ENCODE measurements at places on chromosomes 4 and X.
A peak's percentile ranks its signal among the peaks of the same experiment; 100 is the strongest.

- no peak for DNase-seq
These were observed 74.3 kb upstream of the IQCM start for GRCh38 chr4:149889991-149890390.

DNA sequence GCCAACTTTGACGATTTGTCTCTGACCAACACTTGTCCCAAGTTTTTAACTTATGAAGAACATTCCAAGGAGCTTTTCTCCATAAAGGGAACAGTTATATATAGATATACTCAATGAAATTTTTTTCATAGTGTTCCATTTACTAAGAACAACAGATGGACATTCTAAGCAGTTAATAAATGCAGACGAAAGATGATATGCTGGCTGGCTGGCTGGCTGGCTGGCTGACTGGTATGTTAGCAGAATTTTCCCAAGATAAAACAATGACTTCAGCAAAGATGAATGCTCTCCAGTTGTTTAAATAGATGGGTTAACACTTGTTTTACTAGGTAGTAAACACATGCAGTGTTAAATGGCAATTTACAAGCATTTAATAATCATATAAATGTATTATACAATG, 62.2 kb downstream of the SPANXN3 start:
- no peak for DNase-seq

DNA sequence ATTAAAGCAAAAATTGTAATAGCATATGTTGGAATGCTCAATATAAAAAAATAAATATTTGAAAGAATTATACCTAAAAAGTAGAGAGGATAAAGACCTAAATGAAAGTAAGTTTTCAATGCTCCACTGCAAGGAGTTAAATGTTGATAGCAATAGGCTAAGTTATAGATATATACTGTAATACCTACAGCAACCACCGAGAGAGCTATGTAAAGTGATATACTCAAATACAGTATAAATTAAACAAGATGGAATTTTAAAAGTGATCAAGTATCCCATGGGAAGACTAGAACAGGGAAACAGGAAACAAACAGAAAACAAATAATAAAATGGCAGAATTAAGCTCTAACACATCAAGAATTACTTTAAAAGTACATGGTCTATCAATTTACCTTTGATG, 73.9 kb downstream of the CASP3 start:
- DNase-seq: no peak

- no peak for DNase-seq
These were observed at the start of gene NSUN7 for GRCh38 chr4:40749717-40750460. NSUN7 (plus strand) TSS chr4:40749955; CDS start chr4:40750694, 739 bp downstream.

DNA sequence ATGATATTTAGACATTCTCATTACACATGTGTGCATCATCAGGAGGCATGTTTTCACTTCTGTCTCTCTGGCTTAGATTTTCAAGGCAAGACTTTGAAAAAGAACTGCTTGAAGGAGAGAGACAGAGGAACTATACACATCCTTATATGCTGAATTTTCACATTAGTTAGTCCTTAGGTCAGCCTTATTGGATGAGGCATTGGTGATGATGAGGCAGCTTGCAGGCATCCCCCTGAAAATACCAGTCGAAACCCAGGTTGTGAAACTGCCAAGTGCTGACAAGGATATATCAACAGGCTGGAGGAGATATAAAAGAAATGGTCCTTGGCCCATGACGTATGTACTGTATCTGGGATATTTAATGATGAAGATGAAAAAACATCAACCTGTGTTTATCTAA, 297.2 kb upstream of the AADAT start:
- no peak for DNase-seq

GRCh38 chrX:74421036-74421739, at the start of gene SLC16A2:
SLC16A2 (plus strand) TSS chrX:74421493; CDS start chrX:74421638, 145 bp downstream.
- DNase-seq: peak; percentile 69

- DNase-seq: no peak
These were observed 42.5 kb upstream of the KCNIP4 start for GRCh38 chr4:21991050-21991449.

DNA sequence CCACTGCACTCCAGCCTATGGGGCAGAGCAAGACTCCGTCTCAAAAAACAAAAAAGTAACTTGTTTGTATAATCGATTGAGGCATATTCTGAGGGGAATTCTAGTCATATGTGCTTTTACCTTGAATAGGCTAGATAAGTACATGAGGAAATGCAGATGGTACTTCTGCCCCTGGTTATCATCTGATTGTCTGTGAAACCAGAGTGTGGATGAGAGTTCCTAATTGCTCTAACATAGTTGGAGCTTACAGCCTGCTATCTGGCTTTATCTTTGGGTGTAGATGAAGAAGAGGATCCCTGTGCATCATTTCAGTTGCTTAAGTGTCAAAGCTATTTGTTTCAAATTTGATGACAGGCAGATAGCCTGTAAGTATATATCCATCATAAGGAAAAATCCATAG, 205.1 kb downstream of the RAPGEF2 start:
- no peak for DNase-seq

DNA sequence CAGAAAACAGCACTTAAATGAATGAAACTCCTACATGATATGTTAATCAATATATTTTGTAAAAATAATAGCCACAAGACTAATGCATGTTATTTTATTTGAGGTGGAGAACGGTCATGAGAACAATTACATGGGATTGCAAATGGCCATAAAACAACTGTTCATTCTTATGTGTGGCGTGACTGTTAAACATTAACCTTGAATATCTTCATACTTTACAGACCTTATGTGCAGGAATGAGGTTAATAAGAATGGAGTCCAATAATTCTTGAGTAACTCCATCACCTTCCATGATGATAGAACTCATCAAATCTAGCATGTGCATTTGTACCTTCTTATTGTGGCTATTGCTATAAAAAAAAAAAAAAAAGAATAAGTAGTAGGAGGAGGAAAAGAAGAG, 55.3 kb downstream of the PDS5A start:
- DNase-seq: no peak

DNA sequence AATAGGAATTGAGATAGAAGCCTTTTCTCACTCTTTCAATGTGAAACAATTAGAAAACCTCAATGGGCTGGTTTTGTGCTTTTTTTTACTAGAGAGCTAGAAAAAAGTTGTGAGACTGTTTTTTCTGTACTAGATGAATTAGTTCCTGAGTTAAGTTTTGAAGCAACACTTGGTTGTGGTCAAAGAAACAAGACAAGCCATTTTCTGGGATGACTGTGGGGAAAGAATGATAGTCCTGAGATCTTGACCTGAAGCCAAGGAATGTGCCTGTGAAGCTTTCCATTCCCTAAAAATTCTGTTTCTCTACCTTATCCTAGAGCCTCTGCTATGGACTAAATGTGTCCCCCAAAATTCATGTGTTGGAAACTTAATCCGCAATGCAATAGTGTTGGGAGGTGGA, 157.8 kb upstream of the TLL1 start:
- no peak for DNase-seq

DNA sequence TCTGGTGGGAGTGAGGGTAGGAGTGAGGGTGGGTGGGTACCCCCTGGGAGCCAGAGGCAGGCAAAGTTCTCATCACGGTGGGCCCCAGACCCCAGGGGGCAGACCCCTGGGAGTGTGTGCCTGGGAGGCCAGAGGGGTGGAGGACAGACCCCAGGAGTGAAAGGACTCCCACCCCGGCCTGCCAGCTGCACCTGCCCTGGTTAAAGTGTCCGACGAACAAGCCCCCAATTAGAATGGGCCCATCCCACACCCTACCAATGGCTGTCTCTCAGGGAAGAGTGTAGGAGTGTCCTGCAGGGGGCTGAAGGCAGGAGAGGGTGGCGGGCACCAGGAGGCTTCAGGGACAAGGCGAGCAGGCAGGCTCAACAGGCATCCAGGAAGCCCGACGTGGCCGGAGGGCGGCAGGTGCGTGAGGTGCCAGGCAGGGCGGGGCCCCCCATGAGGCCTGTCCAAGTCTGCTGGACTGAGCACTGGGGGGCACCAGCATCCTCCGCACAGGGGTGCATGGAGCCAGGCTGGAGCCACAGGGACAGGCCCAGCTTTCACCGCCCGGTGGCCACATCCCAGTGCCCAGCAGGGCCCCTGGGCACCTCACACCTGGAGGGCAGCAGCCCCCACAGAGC, 8.7 kb downstream of the PDE6B start:
- no peak for DNase-seq

DNA sequence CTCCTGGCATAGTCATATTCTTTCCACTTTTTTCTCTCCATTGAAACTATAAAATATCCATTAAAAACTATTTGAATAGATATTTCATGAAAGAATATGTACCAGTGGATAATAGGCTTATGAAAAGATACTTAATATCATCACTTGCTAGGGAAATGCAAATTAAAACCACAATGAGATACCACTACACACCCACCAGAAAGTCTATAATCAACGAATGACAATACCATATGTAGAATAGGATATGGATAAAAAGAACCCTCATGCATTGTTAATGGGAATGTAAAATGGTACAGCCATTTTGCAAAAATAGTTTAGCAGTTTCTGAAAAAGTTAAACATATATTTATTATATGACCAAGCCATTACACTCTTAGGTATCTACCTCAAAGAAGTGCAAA, 218.7 kb upstream of the GPC4 start:
- no peak for DNase-seq

GRCh38 chr4:1978741-1979476, 29.9 kb downstream of the NELFA start:
- DNase-seq: no peak

DNA sequence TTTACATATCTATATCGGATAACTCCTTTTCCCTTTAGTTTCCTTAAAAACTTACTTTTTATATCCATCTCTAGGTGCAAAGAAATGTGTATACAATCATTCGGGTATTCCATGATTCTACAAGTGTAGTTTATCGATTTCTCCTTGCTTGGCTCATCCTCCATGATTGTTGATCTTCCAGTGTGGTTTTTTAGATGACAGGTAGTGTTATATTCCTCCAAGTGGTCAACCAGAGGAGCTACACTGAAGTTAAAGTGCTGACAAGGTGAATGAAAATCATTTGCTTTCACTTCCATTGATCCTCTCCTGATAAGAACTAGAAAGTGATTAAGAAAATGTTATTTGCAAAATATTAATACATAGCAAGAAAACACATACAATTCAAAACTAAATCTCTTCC, 38.5 kb downstream of the TMEM156 start:
- DNase-seq: no peak

DNA sequence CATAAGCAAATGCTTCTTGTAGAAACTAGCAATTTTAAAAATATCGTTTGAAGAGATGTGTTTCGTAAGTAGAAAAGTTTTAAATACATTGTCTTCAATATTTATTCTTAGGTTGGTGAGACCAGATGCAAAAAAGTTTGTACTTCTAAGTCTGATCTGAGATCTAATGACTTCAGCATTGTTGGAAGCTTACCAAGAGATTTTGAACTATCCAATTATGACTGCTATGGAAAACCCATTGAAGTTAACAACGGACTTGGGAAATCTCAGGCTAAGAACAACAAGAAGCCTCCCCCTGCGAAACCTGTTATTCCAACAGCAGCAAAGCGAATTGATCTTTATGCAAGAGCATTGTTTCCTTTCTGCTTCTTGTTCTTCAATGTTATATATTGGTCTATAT, 50.2 kb upstream of the GRIA2 start:
- DNase-seq: no peak

DNA sequence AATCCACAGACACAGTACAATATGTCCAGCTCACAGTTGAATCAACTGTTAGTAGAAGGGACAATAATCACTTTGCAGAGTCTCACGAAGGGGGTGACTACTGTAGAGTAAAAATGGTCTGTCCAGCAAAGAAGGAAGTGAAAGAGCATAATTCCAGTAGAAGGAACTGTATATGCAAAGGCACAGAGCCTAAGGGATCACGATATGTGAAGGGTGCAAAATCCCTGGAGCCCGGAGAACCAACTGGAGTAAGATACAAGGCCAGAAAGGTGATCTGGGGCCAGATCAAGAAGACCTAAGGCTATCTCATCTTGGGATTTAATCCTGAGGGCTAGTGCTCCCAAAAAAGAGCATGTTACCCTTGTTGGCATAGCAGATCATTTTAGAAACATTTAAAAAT, 192.7 kb upstream of the LDB2 start:
- no peak for DNase-seq

GRCh38 chr4:89044147-89044900, 12.7 kb downstream of the FAM13A start:
- no peak for DNase-seq

- no peak for DNase-seq
These were observed 532.3 kb upstream of the SMIM31 start for GRCh38 chr4:164221631-164222030.

DNA sequence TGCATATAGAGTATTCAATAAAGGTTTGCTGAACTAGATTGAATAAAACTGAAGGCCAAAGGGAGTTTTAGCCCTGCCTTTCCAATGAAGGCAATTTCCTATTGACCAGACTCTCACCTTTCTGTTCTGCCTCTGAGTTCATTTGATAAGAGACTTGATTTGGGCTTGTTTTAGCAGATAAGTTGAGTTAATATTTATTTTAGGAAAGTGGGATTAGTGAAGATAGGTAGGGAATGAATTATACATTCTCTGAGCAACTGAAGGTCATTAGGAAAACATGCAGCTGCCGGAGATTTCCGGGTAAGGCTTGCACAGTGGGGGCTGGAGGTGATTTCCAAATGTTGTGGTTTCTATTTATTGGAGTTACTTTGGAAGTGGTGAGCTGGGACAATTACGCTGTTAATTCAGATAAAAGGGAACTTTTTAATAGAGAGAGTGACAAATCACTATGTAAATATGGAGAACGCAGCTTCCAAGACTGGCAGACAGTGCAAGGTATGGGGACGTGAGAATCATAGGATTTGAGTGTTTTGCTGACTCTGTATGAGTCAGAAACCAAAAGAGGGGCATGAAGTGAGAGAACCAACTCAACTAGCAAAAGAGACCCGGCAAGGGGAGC, 553.6 kb upstream of the BOD1L1 start:
- no peak for DNase-seq

DNA sequence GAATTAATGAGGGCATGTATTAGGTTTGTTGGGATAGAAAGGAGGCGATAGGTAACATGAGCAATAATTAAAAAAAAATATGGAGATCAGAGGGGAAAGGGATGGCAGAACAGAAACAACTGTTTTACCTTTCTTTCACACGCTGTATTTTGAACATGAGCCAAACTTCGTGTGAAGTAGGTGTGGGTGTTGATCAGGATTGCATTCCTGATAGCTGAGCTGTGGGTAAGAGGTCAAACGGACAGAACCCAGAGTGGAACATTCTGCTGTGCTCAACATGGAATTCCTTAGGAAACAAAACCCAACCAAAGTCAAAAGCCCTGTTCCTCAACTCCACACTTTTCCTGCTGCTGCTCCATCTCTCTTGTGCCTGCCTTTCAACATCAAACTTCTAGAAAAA, 162.5 kb upstream of the CASK start:
- no peak for DNase-seq

GRCh38 chrX:18966624-18967023, 17.3 kb downstream of the PHKA2 start:
- no peak for DNase-seq

GRCh38 chrX:12779534-12779933, 11.7 kb upstream of the PRPS2 start:
- DNase-seq: no peak

DNA sequence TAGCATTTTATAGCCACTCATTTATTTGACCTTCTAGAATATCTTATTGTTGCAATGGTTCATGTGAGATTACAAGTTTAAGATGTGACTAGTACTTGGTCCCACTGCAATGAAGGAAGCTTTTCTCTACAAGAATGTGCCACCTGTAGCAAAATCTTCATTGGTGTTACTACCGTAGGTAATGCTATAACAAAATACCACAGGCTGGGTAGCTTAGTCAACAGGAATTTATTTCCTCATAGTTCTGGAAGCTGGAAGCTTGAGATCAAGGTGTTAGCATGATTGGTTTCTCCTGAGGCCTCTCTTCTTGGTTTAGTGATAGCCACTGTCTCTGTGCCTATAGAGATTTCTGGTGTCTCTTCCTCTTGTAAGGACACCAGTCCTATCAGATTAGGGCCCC, 441.0 kb downstream of the GPM6A start:
- no peak for DNase-seq

- no peak for DNase-seq
These were observed 120.7 kb downstream of the LDB2 start for GRCh38 chr4:16777726-16778125.

Data from C1 segment of cervical spinal cord (tissue), 14 donors.